WERI-Rb-1 (cell line): ENCODE measurements at places on chromosomes 3 and 15.

- DNase-seq: no peak
These were observed 105.0 kb upstream of the TLE3 start for GRCh38 chr15:70202756-70203155.

DNA sequence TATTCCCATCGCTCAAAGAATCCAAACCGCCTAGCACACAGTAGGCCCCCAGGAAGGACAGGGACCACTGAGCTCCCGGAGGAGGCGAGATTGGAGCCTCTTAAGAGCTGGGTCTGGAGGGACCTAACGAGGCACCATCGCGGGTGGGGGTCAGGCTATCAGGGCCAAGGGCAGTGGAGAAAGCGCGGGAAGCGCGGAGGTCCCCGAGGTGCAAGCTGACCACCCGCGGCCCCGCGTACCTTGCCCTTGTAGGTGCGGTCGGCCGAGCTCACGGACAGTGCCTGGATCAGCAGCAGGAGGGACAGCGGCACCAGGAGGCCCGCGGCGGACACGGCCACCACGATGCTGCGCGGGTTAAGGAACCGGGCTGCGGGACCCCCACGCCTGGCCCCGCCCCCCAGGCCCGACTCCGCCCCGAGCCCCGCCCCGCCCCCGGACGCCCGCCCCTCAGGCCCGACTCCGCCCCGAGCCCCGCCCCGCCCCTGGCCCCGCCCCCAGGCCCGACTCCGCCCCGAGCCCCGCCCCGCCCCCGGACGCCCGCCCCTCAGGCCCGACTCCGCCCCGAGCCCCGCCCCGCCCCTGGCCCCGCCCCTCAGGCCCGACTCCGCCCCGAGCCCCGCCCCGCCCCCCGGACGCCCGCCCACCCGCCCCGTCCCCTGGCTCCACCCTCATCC, 3.9 kb downstream of the ZDHHC19 start:
- no peak for DNase-seq

DNA sequence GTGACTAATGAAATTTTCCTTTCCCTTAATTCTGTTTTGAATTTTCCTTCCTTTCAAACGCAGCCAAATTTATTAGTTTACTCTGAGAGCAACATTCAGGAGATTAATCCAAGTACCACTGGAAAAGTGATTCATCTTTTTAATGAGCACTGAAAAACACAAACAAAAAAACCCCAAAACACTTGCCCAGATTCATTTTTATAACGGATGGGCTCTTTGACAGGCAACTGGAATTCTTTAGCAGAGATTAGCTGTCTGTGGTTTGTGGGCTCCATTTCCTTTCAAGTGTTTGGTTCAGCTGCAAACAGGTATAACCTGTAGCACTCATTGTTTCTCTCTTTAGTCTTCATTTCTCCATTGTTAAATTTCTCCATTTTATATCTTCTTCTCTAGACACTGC, 3.1 kb upstream of the POLR2M start:
- DNase-seq: no peak

GRCh38 chr15:44554934-44555723, 18.2 kb downstream of the EIF3J start:
- no peak for DNase-seq

- no peak for DNase-seq
These were observed 295.3 kb upstream of the UBE2E2 start for GRCh38 chr3:22907796-22908195.

DNA sequence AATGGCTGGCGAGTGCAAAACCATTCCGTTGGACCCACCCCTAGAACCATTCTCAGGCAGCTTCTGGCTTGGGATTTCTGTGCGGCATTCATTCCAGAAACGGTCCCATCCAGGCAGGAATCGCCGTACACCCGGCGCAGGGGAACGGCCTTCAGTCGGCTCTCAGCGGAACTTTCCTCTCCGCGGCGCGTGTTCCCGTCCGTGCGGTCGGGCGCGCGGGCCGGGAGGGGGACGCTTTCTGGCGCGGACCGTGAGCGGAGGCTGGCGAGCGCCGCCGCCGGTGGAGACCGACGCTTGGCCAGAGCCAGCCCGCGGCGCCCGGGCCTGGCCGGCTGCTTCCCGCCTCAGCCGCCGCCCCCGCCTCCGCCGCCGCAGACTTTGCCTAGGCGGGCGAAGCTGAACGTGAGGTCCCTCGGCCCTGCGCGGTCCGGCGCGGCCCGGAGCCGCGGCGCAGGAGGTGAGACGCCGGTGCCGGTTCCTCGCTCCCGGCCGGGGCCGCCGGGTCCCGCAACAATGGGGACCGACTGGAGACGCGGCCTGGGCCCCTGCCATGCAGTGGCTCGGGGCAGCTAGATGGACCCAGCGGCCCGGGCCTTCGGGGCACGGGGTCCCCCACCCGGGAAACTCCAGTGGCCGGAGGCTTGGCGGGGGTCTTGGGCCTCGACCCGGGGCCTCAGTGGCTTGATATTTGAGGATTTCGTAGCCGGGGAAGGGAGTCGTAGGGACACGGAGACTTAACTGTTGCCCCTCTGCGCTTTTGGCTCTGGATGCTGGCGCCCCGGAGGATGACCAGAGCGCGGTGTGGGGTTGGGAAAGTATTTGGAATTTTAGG, at the start of gene RAD54L2:
RAD54L2 (plus strand) TSS at position 261 of the 832 bp plus-strand sequence. CDS start 51,702 bp downstream, outside the sequence.
- peak; percentile 81 for DNase-seq

DNA sequence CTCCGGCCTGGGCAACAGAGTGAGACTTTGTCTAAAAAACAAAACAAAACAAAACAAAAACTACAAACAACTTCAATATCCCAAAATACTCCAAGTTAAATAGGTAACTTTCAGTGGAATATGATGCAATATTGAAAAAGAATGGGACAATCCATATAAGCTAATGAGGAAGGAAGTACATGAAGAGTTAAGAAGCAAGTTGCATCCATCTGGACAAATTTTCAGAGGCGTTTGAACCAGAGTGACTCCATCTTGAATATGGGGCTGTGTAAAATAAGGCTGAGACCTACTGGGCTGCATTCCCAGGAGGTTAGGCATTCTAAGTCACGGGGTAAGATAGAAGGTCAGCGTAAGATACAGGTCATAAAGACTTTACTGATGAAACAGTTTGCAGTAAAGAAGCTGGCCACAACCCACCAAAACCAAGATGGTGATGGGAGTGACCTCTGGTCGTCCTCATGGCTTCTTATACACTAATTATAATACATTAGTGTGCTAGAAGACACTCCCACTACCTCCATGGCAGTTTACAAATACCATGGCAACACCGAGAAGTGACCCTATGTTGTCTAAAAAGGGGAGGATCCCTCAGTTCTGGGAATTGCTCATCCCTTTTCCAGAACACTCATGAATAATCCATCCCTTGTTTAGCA, 58.1 kb upstream of the LCTL start:
- DNase-seq: no peak

DNA sequence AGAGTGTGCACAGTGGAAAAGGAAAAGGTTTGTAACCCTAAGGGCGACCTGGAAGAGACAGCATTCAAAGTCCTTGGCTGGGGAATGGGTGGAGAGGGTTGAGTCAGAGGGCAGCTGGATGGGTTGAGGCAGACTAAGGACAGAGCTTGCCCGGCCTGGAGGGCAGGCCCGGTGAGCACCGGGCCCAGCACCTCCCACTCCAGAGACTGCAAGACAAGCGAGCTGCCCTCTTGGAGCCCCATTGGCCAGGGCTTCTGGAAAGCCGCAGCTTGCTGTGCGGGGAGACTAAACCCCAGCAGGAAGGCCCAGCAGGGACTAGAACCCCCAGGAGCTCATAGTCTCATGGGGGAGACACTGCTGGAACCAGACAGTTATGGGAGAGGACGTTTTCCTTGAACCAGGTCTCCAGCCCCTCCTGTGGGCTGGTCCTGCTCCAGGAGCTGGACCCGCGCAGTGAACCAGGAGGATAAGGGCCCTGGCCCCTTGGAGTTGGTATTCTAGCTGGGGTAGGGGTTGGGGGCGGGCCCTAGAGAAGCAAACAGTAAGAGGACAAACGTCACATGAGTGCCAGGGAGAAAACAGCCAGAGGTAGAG, 59.1 kb downstream of the RGMA start:
- no peak for DNase-seq

- DNase-seq: no peak
These were observed 28.2 kb upstream of the CCDC50 start for GRCh38 chr3:191301017-191301416.

DNA sequence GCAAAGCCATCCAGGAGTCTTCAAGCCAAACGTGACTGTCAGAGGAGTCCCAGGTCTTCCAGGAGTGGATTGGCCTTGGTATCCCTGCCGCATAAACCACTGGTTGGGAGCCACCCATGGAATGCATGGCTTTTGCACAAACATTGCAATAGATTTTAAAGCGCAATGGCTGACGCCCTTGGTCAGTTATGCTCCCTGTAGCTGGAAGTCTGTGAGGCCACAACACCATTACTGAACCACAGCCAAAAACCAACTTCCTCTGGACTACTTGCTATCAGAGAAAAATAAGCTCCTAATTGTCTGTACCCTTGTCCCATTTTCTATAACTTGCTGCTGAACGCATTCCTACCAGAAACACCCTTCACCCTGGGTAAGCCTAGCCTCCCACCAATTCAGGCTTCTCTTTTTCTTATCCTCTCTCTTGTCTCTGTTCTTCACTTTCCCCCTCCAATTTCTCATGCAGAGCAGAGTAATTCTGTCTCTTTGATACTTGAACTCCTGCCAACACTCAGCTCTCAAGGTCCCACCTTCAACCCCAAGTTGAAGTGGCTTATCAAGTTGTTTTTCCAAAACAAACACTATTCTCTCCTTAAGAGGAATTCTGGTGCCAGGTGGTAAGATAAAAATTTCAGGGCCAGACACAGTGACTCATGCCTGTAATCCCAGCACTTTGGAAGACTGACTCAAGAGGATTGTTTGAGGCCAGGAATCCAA, 176.4 kb upstream of the UBE2E1 start:
- no peak for DNase-seq

- DNase-seq: no peak
These were observed 218.9 kb downstream of the PLOD2 start for GRCh38 chr3:145942052-145942451.

- no peak for DNase-seq
These were observed 126.0 kb downstream of the ZBTB20 start for GRCh38 chr3:115021061-115021460.

GRCh38 chr3:30314757-30315325, 291.6 kb upstream of the TGFBR2 start:
- DNase-seq: no peak
